Activated T-helper 17 cell treated with anti-CD3 and anti-CD28 coated beads, Interleukin-2, amount 50 U/mL, for 72 hours (primary cell): ENCODE measurements at places on chromosomes 16 and 17.
A peak's percentile ranks its signal among the peaks of the same experiment; 100 is the strongest.

GRCh38 chr16:68866933-68867332 lies 23.6 kb downstream of the TANGO6 start:
- ATAC-seq: no peak

- ATAC-seq: no peak
Observed at GRCh38 chr17:5702951-5703510, 118.7 kb upstream of the NLRP1 start.

DNA sequence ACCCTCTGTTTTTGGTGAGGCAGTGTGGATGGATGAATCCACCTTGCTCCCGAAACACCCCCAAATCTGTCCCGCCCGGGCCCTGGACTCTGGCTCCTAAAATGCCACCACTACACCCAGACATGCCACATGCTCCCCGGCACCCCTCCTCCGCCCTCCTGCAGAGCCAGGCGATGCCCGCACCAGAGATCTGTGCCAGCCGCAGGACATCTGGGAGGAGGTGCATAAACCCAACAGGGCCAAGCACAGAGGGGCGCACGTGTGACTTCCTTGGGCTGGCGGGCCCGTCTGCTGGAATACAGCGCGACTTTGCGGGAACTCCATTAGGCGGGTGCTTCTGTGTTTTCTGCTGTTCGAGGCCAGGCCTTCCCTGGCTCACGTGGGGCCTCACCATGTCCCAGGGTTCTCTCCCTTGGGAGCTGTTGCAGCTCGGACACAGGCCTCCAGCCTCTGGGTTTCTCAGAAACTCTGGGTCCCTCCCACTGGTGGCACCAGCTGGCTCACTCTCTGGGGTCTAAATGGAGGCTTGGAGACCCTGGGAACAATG lies 14.1 kb upstream of the ACSF3 start:
- no peak for ATAC-seq

- peak; percentile 17 for ATAC-seq
Observed at GRCh38 chr17:1643293-1643998, 2.1 kb downstream of the SCARF1 start.

- ATAC-seq: no peak
Observed at GRCh38 chr17:65418622-65419021, 142.8 kb downstream of the AXIN2 start.

DNA sequence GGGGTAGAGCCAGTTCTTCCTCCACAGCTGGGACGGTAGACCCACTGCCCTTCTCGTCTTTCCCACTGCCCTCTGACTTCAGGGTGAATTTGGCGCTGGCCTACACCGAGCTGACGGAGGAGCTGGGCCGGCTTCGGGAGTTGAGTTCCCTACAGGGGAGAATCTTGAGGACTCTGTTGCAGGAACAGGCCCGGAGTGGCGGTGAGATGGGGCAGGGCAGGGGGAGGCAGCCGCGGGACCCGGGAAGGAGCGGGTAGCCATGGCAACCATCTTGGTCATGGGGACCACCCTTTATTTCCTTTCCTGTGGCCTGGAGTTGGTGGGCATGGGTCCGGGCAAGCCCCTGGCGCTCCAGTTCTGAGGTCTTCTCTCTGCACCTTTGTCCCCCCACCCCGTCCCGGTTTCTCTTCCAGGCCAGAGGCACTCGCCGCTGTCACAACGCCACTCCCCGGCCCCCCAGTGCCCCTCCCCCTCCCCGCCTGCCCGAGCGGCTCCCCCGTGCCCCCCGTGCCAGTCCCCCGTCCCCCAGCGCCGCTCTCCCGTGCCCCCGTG lies 14.4 kb downstream of the TBKBP1 start:
- ATAC-seq: no peak

DNA sequence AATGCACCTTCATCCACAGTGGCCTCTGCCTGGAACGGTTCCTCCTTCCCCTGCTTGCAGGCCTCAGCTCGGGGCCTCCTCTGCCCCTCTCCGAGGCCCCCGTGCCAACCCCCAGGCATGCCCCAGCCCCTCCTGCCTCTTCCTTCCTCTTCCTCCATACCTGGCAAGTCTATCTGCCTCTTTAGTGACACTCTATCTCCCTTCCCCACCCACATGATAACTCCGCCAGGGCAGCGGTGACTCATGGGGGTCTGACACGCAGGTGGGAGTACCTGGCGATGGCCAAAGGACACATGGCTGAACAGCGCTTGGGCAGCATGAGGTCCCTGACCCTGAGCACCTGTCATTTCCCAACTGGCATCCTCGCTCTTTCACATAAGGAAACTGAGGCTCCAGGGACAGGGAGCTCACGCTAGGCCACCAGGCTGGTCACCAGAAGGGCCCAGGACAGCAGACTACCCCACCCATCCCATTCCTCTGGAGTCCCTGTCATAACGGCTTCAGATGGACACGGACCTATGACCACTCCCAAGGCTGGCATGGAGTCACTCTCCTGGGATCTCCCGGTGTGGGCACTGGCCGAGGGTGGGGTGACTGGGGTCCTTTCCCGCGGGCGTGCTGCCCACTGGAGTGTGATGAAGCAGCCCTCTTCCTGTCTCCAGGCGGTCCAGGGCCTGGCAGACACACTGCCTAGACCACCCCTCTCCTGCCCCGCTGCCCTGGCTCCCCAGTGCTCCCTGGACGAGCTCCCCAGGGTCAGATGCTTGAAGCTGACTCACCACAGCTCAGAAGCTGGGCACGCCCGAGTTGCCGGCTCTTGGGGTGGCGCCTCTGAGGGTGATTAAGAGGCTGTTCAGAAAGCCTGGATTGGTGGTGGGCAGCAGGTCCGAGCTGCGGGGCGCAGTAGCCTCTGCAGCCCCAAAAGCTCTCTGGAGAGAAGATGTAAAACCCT lies 100.6 kb downstream of the ENGASE start:
- no peak for ATAC-seq

DNA sequence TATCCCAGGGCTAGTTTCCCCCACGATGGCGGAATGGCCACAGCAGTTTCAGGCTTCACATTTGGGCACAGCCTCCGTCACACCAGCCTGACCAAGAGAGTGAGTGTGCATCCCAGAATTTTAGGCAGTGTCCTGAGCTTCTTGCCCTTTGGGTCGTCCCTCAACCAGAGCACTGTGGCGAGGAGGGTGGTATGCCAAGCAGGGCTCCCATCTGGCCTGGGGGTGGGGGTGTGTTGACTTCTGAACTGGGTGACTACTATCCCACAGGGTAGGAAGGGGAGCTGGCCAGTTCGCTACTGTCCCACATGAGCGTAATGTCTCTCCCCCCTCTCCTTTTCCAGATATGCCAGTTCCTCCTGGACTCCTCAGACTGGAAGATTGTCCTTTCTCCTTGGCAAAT lies 16.1 kb downstream of the USP10 start:
- ATAC-seq: no peak

GRCh38 chr17:18267927-18268711 lies 7.7 kb downstream of the MIEF2 start:
- peak; percentile 21 for ATAC-seq

- peak; percentile 92 for ATAC-seq
Observed at GRCh38 chr17:82126556-82127314, 28.7 kb upstream of the FASN start.
